PC-3 (cell line): ENCODE measurements at places on chromosomes 7 and 10. TPM values are rescaled to one million over a fixed set of nuclear protein-coding genes. Genes with fewer than 3 reads are reported as not detected.
A peak's percentile ranks its signal among the peaks of the same experiment; 100 is the strongest.

- DNase-seq = peak; percentile 43
These were observed 28.1 kb downstream of the AGAP3 start for GRCh38 chr7:151114151-151115090.

DNA sequence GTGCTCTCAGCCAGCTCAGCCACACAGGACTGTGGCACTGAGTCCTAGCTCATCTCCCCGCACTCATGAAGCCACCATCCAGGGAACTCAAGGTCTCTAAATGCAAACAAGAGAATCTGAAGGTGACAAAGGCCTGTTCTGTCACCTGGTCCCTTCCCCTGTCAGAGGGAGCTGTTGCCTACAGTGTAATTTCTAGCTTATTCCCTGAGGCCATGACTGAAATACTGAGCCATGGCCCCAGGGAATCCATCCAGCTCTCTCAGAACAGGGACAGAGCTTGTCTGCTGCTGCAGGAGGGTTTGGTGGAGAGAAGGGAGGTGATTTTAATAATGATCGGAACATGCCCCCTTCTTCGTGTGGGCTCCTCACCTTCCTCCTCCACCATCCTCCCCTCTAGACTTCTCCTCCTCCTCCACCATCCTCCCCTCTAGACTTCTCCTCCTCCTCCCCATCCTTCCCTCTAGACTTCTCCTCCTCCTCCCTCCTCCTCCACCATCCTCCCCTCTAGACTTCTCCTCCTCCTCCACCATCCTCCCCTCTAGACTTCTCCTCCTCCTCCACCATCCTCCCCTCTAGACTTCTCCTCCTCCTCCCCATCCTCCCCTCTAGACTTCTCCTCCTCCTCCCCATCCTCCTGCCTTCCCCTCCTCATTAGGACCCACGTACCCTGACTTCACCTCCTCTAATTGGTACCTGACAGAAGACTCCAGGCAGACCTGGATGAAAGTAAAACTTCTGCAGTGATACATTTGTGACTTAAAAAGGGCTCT, 338.0 kb upstream of the MKI67 start:
- DNase-seq = no peak

DNA sequence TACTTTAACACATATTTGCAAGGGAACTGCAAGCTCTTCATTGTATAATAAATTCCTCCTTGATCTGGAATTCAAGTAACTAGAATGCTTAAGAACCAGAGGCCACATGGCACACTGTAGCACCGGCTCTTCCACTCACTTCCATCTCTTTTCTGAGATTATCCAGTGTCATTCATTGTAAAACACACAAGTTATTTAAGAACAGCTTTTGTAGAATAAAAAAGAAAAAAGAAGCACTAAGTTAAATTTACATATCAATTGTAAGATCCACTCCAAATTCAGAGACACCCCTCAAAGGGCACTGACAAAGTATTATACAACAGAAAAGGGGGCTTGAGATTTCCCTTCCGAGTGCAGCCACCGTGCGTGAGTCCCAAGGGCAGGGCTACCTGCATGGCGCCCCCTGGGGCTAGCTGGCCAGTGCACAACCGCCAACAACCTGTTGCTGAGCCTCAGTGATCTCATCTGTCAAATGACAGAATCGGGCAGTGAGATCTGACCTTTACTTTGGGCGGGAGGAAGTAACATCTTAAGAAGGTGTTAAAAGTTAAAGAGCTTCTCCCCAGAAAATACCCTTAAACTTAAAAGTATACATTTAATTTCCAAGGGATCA, 12.5 kb downstream of the GLI3 start:
- DNase-seq = no peak

The GPC2 gene
- 1.6 and 2.3 TPM in 2 replicates for total RNA-seq

GRCh38 chr10:878895-879294, 52.6 kb downstream of the LARP4B start:
- no peak for DNase-seq

GRCh38 chr7:105920766-105921165, 42.3 kb upstream of the CDHR3 start:
- DNase-seq = no peak

The ARF5 gene
- 163 and 187 TPM in 2 replicates for total RNA-seq

- no peak for DNase-seq
These were observed 80.2 kb downstream of the VWDE start for GRCh38 chr7:12323415-12323814.

The BTBD16 gene
- not detected in 2 replicates for total RNA-seq

The LOXL4 gene
- 7.8 and 8.2 TPM in 2 replicates for total RNA-seq

The FAM241B gene
- total RNA-seq = 37.5 and 45.4 TPM in 2 replicates

DNA sequence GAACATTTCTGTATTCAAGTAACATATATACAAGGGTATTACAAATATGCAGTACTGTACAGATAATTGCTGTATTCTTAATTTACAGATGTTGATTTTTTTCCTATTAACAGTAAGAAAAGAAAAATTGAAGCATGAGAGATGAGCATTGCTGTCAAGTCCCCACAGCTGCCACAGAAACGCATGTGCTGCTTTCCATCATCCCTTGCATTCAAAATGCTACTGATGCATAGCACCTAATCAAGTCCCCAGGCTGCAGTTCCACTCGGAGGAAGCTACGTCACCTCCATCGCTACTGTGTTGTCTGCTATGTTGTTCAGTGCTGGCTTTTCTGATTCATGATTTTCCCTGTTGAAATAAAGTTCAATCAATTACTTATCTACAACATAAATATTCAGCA, 78.2 kb downstream of the EPC1 start:
- DNase-seq = no peak

The CPA4 gene
- 10.1 and 22.1 TPM in 2 replicates for total RNA-seq

The NXPH1 gene
- not detected in 2 replicates for total RNA-seq

DNA sequence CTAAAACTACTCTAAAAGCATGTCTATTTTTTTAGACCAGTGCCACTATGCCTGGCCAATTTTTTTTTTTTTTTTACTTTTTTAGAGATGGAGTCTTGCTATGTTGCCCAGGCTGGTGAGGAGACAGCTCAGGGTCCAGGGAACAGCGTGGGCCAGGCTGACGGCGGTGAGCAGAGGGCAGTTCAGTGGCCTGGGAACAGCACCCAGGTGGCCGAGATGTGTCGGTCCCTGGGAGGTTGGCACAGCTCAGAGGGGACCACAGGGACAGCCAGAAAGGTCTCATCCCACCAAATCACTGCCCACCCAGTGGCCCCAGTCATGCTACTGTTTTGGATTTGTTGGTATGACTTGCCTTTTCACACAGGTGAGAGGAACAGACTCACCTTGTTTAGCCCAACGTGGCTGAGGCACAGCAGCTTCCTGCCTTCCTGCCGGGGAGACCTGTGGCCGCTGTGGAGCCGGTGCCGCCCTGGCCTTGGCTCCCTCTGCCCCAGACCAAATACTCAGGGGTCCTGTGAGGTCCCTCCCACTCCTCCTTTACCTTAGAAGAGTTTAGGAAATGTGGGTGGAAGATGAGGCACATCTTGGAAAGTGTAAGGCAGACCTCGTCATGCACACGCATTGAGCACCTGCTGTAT, 109.6 kb downstream of the PTPRE start:
- no peak for DNase-seq

- peak; percentile 30 for DNase-seq
These were observed 10.2 kb upstream of the MRPS24 start for GRCh38 chr7:43879477-43879876.

DNA sequence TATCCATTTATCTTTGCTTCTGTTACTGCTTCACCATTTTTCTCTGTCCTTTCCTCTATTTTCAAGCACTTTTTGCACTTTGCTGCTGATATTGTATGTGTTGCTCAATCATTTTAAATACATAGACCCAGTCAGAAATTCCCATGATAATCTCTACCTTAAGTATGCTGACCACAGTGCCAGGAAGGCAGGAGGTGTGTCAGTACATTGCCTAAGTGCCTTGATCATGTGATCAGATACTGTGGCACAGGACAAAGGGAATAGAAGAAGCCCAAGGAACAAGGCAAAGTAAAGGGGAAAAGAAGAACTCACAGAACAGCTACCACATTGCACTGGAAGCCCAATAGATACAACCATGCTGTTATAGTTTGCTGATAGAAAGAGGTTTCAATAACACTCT, 53.7 kb upstream of the CD36 start:
- DNase-seq = peak; percentile 16

The PKD2L1 gene
- not detected in 2 replicates for total RNA-seq

The ITPRIP gene
- total RNA-seq = 7.0 and 10.3 TPM in 2 replicates

The SPAG6 gene
- 0.04 and 0.12 TPM in 2 replicates for total RNA-seq

GRCh38 chr7:106844279-106844997, 20.6 kb upstream of the PIK3CG start:
- DNase-seq = no peak

GRCh38 chr10:119608316-119609155, 11.8 kb upstream of the TIAL1 start:
- peak; percentile 63 for DNase-seq

DNA sequence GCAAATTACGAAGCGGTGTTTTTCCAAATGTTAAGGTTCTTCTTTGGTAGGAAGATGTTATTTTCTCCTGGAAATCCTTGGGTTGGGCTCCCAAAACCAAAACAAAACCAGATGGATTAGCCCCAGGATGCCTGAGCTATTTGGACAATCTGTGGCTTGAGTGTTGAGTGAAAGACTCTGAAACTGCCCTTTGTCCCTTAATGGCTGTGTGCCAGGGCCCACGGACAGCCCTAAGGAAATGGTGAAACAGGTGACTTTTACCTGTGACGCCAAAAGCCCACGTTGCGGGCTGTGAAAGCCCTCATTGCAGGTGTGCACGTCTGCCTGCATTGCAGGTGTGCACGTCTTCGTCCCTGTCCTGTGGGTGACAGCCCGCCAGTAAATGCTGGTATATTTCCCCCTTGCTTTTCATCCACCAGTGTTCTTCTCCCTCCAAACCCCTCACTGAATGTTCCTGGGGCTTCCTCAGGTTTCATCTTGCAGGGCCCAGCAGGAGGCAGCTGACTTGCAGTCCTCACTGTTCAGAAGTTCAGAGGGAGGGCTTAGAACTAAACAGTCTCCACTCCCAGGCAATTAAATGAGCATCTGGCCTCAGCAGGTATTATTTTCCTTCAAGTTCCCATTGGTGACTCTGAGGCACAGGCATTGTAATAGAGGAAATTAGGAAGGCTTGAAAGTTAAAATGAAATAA, 10.7 kb downstream of the PFKP start:
- no peak for DNase-seq

GRCh38 chr10:48939790-48940325, at the start of gene LRRC18:
LRRC18 (minus strand) TSS chr10:48939840; CDS start chr10:48914155, 25,685 bp downstream.
- DNase-seq = no peak

- DNase-seq = no peak
These were observed 181.3 kb downstream of the C7orf25 start for GRCh38 chr7:42730586-42730985.
